ENCODE measurements at places on chromosomes 2 and 18. TPM values are rescaled to one million over a fixed set of nuclear protein-coding genes. Genes with fewer than 3 reads are reported as not detected.

DNA sequence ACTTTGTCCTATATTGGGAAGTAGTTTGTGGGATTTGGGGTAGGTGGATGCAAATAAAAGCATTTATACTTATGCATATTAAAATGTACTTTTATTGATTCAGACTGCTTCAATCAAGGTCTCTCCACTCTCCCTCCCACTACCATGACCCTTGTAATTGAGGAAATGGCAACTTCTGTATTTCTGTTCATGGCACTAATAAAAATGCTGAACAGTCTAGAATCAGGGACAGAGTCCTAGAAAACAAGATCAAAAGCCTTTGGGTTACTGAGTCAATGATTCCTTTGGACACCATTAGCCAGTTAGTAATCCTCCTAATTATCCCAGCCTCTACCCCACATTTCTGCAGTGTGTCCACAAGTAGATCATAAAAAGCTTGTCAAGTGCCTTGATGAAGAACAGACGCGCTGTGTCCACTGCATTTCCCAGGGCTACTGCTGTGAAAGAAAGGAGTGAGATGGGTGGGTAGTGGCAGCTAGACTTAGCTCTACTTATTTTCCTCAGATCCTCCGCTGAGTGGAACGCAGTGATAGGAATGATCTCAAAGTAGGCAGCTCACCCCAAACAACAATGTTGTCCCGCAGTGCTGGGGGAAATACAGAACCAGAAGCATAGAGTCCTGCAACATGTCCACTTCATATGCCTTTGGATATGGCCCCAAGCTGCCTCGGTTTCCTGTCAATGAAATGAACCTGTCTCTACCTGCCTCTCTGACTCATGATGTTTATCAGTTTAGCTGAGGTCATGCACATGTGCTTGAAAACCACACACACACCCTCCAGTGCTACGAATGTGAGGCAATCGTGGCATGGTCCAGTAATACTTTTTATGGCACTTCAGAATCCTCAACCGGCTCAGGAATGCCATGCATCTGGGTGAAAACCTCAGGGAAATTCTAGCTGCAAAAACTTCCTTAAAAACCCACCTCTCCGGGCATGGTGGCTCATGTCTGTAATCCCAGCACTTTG, 115.5 kb downstream of the COL6A3 start:
- DNase-seq = no peak

GRCh38 chr2:84846041-84846663, 34.7 kb downstream of the TRABD2A start:
- DNase-seq = no peak

GRCh38 chr18:34281722-34282121, 57.0 kb upstream of the NOL4 start:
- no peak for DNase-seq

Gene RNU2-63P
- total RNA-seq = 11.4 TPM

- DNase-seq = no peak
These were observed 1.0 kb upstream of the AAK1 start for GRCh38 chr2:69644506-69644979.

DNA sequence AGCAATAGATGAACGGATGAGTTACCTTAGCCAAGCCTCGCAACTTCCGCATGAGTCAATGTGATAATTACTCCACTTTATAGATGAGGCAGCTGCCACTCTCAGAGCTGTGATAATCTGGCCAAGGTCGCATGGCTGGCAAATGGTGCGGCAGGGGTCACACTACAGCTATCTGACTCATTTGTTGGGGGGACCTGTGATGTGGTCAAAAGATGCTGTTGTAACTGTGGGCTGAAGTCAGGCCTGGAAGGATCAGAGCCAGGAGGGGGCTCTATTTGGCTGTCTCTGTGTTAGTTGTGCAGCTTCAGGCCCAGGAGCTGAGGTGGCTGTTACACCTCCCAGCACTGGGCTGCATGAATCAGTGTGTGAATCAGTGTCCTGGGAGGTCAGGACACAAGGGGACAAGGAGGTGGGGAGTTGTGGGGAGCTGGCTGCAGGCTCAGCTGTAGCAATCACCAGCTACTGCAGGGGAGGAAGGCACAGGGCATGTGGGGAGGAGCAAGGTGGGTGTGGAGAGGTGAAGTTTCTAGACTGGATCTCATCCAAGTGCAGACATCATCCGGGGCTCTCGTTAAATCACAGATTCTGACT, 33.1 kb downstream of the NGEF start:
- DNase-seq = no peak

DNA sequence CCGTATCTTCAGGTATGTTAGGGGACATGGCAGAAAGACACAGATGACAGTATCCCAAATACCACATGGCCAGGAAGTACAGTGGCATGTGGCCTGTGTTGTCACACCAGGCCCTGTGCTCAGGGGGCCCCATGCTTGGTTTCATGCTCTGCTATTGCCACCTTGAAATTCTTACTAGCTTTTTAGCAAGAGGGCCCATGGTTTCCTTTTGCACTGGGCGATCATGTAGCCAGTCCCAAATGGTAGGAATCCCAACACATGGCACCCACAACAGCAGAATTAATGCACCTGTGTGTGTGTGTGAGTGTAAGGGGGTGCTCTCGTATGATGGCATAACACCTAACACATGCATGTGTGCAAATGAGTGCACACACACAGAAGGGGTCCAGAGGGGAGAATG, 39.2 kb downstream of the MYO7B start:
- DNase-seq = no peak

DNA sequence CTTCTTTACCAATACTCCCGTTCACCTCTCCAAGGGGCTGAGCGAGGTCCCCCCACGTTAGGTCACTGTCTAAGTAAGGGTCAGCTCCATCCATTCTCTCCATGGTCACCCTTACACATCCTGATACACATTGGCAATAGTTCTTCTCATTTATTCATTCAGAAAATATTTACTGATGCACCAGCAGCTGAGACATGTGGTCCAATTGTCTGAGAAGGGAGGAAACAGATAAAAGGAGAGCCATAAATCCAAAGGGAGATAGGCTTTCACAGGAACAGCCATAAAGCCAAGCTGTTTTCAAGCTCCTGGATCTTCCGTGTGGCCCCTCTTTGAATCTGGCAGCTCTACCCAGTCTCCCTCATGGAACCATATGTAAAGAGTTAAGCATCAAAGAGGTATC, 121.2 kb downstream of the TXNL1 start:
- DNase-seq = no peak

GRCh38 chr2:73373344-73373743, 12.3 kb upstream of the ALMS1 start:
- DNase-seq = no peak

Gene PLEK
- total RNA-seq = not detected

DNA sequence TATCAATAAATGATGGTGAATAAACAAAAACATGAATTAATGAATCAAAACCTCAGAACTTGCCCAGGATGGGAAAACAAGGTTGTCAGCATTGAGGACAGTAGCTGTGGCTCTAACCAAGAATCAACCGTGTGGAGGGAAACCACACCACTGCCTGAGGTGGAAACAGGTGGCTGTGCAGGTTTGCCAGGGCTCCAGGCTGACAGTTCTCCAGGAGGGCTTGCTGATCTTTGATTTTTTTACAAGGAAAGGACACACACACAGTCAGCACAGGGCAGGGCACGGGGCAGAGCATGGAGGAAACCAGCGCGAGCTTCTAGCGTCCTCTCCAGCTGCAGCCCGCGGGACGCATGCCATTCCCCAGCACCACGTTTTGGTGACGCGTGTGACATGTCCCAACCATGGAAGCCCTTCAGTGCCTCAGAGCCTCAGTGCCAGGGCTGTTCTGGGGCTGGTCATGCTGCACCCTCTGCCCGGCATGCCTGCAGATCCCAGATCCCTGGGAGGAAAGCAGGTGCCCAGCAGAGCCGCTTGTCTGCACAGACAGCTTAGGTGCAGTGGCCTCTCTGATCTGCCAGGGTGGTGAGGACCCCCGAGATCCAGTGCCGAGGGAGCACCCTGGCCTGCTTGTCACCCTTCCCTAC, 15.8 kb upstream of the AGXT start:
- no peak for DNase-seq

Data from A673 (cell line).